ENCODE measurements at places on chromosomes 6 and 20.

DNA sequence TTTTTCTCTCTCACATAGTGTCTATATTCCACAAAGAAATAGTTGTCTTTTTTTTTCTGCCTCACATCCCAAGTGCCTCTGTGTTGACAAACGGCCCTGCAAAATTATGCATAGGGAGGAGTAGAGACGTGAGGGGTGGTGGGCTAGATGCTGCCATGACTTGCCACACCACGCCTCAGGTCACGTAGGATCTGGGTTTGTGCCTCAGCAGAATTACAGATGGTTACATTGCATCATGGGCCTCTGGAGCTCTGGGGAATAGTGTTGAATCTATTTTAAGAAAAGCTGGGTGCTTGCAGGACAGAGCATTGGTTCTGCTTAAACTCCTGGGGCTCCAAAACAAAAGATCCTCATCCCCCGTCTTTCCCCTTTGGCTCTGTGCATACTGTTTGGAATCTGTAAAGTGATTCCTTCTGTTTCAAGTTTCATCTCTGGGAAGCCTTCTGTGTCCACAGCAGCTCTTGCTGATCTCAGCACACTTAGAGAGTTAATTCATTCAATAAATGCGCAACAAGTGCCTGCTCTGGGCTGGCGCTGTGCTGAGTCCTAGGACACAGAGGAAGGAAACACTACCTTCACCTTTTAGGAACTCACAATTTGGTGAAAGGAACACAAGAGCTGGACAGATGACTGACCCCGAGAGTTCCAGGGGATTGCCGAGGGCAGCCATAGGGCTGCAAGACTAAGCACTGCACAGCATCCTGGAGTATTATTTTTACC lies 2.4 kb downstream of the FANCE start:
- peak; percentile 91 for DNase-seq

- DNase-seq = peak; percentile 27
These were observed 137.9 kb downstream of the DLL1 start for GRCh38 chr6:170152989-170153388.

- peak; percentile 68 for DNase-seq
These were observed 171.7 kb downstream of the PREX1 start for GRCh38 chr20:48656137-48656536.

GRCh38 chr20:55961376-55962330 lies 43.7 kb downstream of the CBLN4 start:
- DNase-seq = no peak

- no peak for DNase-seq
These were observed 326.9 kb downstream of the UBE3D start for GRCh38 chr6:82738773-82739172.

DNA sequence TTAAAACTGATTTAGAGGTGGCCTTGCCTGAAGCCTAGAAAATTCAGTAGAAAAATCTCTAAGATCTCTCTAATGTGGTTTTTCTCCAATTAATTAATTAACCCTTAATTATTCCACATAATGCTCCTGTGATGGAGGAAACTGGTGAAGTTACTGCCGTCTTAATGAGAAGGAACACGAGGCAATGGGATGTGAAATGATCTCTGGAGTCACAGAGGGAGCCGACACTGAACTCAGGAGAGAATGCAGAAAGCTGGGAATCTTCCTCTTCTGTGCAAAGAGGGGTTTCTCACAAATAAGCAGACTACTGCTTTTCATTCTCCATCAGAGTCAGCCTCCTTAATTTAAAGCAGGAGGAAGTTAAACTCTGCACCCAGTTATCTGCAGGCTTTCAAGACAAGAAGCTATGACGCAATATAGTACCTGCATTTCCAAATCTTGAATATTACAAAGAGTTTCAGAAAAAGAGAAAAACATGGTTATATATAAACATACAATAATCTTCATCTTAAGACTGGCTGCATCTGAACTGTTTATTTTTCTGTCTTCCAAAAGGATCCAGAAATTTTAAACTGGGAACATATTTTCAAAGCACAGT lies 18.1 kb upstream of the SNRPB2 start:
- DNase-seq = no peak

DNA sequence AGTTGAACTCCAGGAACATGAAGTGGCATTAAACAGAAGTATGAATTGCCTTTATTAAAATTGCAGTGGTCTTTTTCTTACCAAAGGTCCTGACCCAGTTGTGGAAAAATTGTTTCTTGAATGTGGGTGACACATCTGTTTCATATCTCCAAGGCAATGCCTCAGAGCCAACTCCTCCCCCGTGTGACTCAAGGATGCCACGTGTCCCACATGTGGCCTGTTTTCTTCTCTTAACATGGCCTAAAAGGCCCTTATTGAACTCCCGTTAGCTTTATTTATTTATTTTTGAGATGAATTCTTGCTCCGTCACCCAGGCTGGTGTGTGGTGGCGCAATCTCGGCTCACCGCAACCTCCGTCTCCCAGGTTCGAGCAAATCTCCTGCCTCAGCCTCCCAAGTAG lies 128.4 kb upstream of the ESR1 start:
- DNase-seq = peak; percentile 82

GRCh38 chr6:169700296-169700695 lies 1.5 kb downstream of the WDR27 start:
- DNase-seq = no peak

GRCh38 chr6:161066511-161066910 lies 74.9 kb downstream of the MAP3K4 start:
- DNase-seq = no peak

DNA sequence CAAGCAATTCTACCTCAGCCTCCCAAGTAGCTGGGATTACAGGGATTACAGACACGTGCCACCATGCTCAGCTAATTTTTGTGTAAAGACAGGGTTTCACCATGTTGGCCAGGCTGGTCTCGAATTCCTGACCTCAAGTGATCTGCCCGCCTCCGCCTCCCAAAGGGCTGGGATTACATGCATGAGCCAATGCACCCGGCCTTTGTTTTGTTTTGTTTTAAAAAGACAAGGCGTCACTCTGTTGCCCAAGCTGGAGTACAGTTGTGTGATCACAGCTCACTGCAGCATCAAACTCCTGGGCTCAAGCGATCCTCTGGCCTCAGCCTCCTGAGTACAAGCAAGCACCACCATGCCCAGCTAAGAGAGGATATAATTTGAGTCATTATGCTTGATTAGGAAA lies 5.4 kb downstream of the SERINC3 start:
- DNase-seq = no peak

Data from osteoblast (primary cell).